ENCODE measurements at places on chromosomes 7 and 10. TPM values are rescaled to one million over a fixed set of nuclear protein-coding genes. Genes with fewer than 3 reads are reported as not detected.

Gene CABCOCO1
- total RNA-seq = 2.5 TPM

Gene WDR86
- total RNA-seq = 20.3 TPM

Gene CPVL
- total RNA-seq = 51.1 TPM

Gene ST8SIA6
- total RNA-seq = 1.6 TPM

Gene HTRA1
- total RNA-seq = 27.3 TPM

Gene C10orf67
- total RNA-seq = 3.0 TPM

Gene MCM10
- 2.0 TPM for total RNA-seq

Gene ADAM12
- total RNA-seq = 6.1 TPM

Gene PRKAR2B
- total RNA-seq = 66.3 TPM

Gene SCART1
- 13.1 TPM for total RNA-seq

Gene TET1
- total RNA-seq = 3.8 TPM

Gene LIPN
- total RNA-seq = not detected

Gene LSM8
- 62.5 TPM for total RNA-seq

Gene ATP6V1F
- 166 TPM for total RNA-seq

Gene SEMA3A
- total RNA-seq = 3.9 TPM

Gene GSTO2
- total RNA-seq = 51.7 TPM

Gene SUN3
- 29.1 TPM for total RNA-seq

Gene STAM
- total RNA-seq = 40.6 TPM

Gene OGDHL
- total RNA-seq = 16.6 TPM

Gene ZSCAN21
- total RNA-seq = 36.3 TPM

Gene MTPN
- total RNA-seq = 141 TPM

Gene TRIM74
- total RNA-seq = 7.3 TPM

Gene ZNF425
- 3.0 TPM for total RNA-seq

Gene KLHL7
- total RNA-seq = 135 TPM

Gene FLNC
- total RNA-seq = 14.4 TPM

Gene FFAR4
- total RNA-seq = 0.12 TPM

Gene NKX2-3
- 0.19 TPM for total RNA-seq

Gene PVRIG
- total RNA-seq = 3.0 TPM

Gene TYW1B
- 11.3 TPM for total RNA-seq

Gene FRMD4A
- 15.0 TPM for total RNA-seq

Gene TWIST1
- total RNA-seq = 11.7 TPM

Gene CHST3
- total RNA-seq = 218 TPM

Gene ZNF25
- 12.7 TPM for total RNA-seq

Gene CHST15
- 11.5 TPM for total RNA-seq
